NCI-H1436 treated with DMSO at 0.1 percent for 48 hours (cell line): ENCODE measurements at places on chromosomes 2 and 18.

DNA sequence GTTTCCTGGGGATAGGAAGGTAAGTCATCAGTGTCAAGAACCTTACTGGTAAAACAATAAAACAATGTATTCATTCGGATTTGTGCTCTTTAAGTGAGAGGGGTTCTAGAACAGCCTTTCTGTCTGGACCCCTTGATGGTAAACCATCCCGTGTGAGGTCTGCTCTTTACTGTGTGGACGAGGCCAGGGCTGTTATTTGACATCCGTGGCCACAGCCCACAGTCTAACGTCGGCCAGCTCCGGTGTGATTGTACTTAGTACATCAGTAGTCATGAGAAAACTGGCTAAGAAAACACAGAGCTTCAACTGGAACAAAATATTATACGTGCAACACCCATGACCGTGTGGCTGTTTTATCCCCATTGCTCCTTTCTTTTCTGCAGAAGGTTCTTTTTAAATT, 62.0 kb downstream of the SLC35F5 start:
- DNase-seq: no peak

GRCh38 chr2:147824620-147825019, 20.2 kb upstream of the ACVR2A start:
- DNase-seq: no peak

DNA sequence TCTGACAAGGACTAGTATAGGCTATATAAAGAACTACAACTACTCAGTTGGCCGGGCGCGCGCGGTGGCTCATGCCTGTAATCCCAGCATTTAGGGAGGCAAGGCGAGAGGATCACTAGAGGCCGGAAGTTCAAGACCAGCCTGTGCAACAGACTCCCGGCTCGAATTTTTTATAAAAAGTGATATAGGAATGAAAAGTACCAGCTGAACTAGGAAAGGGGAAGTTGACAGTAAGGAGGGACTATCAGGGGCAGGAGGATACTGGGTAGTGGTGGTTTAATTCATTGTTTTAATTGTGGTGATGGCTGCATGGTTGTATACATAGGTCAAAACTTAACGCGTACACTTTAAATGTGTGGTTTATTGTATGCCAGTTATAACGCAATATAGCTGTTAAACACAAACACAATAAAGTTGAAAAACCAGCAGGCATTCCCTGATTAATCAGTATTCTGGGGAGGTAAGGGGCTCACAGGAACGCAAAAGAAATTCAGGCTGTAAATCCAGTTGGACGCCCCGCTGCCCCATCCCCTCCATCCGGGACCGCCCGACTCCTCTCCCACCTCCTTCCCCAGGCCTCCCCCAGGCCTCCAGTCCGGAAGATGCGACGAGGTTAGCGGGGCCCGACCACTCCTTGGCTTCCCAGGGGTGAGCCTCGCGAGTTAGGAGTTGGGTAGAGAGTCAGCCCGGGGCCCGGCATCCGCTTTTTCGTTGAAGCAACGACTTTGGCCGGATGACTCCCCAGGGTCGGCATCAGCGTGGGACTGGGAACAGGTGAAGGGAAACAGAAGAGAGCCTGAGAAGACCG, 746 bp upstream of the POLR1B start:
- peak; percentile 8 for DNase-seq

DNA sequence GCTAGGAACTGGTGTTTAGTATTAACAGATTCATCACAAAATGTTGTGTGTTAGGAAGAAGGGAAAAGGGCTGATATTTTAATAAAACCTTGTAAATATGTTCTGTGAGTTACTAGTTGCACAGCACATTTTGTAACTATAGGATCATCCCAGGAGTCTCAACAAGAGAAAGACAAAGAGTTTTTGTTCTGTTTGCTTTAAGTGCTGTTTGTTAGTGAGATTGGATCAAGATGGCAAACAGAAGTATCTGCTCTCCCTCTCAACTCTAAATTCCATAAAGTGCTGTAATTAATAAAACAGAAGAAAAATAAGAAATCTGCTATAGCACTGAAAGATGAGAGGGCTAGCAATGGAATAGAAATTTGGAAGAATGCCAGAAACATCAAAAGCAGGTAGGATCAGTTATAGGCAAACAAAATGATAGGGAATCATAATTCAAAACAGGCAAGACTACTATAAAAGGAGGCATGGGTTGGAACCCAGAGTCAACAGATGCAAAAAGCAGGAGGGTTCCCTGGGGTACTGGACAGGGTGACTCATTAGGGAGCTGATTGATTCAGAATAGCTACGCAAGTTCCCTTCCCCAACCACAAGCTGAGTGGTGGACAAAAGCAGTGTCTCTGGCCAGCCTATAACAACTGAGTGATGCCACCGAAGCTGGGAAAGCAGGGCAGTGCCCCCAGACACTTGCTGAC, 75.8 kb downstream of the DYNC1I2 start:
- DNase-seq: no peak

GRCh38 chr2:209696836-209697711, 74.6 kb upstream of the UNC80 start:
- DNase-seq: no peak

GRCh38 chr18:79361766-79362522, 33.8 kb upstream of the NFATC1 start:
- DNase-seq: no peak

GRCh38 chr2:88903749-88904353, 212.4 kb downstream of the RPIA start:
- DNase-seq: no peak

- DNase-seq: no peak
Measured at GRCh38 chr2:57373530-57373929, 673.1 kb upstream of the VRK2 start.

GRCh38 chr2:111634050-111634794, 249.8 kb downstream of the ANAPC1 start:
- no peak for DNase-seq

- no peak for DNase-seq
Measured at GRCh38 chr2:38685116-38685735, 19.3 kb downstream of the GALM start.

- DNase-seq: no peak
Measured at GRCh38 chr2:42566025-42566424, 2.4 kb upstream of the MTA3 start.

DNA sequence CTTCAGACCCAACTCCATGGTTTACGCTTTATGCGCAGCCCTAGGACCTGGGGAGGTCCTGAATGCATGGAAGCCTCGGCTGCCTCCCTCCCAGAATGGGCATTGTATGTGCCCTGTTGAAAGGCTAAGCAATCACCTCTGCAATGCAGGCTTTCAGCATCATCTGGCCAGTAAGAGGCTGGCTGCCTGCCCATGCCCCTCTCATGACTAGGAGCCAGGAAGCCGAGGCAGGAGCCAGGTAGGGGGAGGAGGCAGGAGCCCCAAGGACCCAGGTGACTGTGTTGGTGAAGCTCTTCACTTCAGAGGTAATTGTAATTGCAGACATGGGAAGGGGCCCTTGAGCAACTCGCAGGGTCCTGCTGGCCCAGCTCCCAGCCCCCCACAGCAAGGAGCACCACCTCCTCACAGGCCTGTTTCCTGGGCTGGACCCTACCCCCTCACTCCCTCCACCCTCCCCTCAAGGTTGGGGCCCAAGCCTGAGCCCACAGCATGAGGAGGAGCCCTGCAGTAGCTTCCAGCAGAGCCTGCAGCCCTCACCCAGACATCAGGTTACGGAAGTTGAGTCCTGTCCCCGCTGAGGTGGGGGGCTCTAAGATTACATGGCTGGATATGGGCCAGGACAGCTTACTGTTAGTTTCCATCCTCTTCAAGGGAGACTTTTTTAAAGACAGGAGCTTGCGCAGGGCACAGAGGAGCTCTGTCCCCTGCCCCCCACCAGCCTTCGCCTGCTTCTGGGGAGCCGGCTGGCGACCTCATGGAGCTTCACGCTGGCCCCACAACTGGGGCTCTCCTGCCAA, 21.9 kb downstream of the CRACDL start:
- peak; percentile 68 for DNase-seq

- no peak for DNase-seq
Measured at GRCh38 chr18:29737620-29738019, 1304.9 kb downstream of the DSC3 start.

DNA sequence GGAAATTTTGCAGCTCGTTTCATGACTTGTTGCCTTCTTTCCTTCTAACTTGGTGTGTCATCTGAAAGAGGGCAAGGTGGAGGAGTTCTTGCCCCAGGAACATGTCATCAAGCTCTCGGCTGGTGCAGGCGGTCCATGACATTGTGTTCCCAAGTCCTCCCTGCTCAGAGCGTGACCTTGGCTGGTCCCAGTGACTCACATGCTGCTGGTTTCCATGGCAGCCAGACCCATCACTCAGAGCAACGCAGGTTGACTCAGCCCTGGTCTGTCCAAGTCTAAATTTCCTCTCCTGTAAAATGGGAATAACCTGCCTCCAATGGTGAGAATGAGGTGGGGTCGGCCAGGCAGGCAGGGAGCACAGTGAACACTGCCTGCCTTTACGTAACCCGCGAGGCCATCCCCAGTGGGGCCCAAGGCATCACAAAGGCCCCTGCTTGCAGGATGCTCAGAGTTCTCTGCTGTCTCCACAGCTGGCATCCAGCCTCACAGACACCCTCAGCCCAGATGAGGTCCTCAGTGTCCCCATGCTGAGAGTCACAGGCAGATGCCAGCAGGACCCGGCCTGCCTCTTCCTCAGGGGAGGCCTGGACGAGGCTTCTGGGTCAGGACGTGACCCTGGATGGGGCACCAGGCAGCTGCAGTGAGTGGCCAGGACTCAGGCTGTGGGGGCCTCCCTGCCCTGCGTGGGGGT, 143.7 kb downstream of the TPO start:
- no peak for DNase-seq

DNA sequence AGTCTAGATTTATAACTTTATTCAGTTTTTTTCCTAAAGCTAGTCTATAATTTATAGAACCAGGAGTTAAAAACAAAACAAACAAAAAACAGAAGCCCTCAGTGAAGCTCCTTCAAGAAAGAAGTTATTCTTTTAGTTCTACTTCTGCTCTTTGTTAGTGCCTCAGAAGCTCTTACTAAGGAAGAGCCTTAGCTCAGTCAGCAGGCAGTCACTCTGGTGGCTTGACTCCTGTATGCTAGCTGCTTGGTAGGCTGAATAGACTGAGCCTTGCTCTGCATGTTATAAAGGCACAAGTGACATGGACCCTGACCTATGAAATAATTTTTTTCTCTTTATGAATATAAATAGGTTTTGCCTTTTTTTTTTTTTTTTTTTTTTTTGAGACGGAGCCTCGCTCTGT, 24.8 kb downstream of the NCOA1 start:
- DNase-seq: no peak

GRCh38 chr2:101007415-101008345, 5.6 kb downstream of the RPL31 start:
- no peak for DNase-seq

GRCh38 chr2:59684116-59684770, 869.2 kb downstream of the BCL11A start:
- DNase-seq: no peak

GRCh38 chr2:68171684-68172083, 14.0 kb downstream of the PNO1 start:
- DNase-seq: no peak

- no peak for DNase-seq
Measured at GRCh38 chr2:26359886-26360473, 13.4 kb upstream of the ADGRF3 start.

GRCh38 chr18:74832999-74833398, 235.3 kb downstream of the ZNF407 start:
- no peak for DNase-seq

GRCh38 chr2:168529900-168530561, 74.0 kb downstream of the CERS6 start:
- no peak for DNase-seq

DNA sequence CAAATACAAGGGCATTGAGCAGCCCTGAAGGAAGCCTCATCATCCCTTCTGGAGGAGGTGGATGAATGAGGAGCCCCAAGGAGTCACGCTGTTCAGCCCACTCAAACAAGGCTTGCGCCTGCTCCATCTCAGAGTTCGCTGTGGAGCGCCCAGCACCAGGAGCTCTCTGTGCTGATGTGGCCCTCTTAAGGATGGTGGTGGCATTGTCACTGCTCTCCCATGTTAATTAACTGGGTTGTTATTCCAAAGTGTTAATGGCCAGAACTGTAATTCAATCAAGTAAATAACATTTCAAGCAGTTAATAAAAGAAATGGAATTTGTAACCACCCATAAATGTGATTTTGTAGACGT, 726.0 kb upstream of the RAB6C start:
- no peak for DNase-seq

DNA sequence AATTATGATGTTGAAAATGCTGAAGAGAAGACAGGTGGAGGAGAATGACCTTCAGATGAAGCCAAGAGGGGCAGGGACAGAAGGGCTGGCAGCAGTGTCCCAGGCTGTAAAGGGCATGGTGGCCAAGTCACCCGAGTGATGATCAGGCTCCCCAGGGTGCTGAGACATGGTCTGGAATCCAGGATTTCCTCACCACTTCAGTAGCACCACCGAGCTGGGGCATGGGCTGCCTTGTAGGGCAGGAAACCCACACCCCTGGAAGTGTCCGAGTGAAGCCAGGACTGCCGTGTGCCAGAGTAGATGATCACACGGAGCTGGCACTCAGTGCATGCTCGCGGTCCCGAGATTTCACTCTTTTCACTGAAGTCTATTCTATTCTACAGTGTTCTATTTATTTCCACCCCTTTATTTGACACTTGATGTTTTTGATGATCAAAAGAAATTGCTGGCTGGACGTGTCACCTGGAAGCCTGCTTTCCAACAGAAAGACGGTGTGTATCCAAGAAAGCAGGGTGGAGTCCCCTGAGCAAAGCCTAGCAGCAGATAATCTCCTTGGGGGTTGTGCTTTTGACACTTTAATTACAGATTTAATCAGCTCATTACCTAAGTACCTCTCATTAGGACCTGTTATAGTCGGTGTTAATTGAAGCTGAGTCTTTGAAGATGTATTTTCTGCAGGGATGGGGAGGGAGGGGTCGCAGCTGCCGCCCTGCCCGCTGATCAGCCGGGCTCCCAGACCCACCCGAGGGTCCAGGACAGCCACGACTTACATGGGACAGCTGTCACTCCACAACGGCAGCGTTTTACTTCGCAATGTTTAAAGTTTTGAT, 92.3 kb downstream of the SEPTIN10 start:
- no peak for DNase-seq

- no peak for DNase-seq
Measured at GRCh38 chr18:58249712-58250111, 205.7 kb downstream of the NEDD4L start.

- no peak for DNase-seq
Measured at GRCh38 chr2:41829052-41829451, 218.8 kb upstream of the PKDCC start.

- no peak for DNase-seq
Measured at GRCh38 chr2:205633994-205634393, 48.3 kb upstream of the NRP2 start.

DNA sequence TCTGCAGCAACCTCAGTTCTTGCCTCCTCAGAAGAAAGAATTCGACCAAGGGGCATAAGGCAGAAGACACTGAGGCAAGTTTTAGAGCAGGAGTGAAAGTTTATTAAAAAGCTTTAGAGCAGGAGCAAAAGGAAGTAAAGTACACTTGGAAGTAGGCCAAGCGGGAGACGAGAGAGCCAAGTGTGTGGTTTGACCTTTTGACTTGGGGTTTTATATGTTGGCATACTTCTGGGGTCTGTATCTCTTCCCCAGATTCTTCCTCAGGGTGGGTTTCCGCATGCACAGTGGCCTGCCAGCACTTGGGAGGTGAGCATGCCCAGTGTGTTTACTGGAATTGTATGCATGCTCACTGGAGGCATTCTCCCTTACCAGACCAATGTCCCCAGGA, 59.3 kb upstream of the ANKRD44 start:
- DNase-seq: no peak
